ENCODE measurements at places on chromosomes 2 and 18.

- DNase-seq = peak; percentile 88
Measured at GRCh38 chr2:108640731-108641130, 78.6 kb upstream of the RANBP2 start.

DNA sequence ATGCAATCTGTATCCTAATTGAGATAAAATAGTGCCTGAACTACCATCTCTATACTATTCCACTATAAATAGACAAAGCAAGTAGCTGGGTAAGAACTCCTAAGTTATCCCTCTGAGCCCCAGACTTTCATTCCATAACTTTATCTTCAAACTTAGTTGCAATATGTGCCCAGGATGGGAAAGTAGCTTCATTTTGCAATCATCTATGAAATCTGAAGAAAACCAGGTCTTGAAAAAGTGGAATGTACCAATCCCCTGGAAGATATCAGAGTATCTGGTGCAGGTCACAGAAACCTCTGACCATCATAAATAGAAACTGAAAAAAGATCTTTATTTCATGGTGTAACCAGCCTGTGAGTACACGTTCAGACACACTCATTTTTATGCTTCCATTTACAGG lies 78.1 kb upstream of the TMEM178A start:
- DNase-seq = no peak

GRCh38 chr2:190582736-190583506 lies 48.4 kb upstream of the NEMP2 start:
- no peak for DNase-seq

DNA sequence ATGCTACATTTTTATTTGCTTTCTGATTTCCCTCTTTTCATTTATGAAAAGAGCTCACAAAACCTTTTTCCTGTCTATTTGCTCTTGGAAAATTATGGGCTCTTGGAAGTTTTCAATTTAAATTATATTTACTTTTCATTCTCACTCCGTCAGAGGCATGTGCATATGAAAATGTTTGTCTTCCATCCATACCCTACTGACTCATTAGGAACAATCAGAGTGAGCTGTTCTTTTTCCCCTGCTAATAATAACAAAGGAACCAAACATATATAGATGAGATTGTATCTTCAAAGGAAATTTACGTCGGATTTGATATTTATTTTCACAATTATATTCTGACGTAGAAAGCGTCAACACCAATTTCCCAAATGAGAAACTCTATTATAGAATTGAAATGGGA lies 1101.2 kb downstream of the TSN start:
- DNase-seq = no peak

GRCh38 chr2:157777427-157777826 lies 98.7 kb downstream of the ACVR1 start:
- DNase-seq = no peak

DNA sequence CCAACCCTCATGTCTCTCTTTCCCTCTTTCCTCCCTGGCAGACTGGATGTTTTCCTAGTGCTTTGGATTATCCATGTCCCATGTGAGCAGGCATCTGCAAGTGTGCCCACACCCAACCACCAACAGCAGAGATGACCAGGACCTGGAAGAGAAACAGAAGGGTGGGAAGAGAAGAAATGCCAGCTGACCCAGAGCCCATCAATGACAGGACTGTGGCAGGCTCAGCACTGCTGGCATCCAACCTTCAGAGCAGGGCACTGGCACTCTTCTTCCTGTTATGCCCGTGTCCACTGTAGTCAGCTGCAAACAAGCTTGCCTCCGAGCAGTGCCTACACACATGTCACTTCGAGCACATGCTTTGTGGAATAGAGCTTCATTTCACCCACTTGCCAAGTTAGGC lies 121.1 kb downstream of the TANC1 start:
- no peak for DNase-seq

GRCh38 chr18:75213611-75214331 lies 3.2 kb downstream of the TSHZ1 start:
- DNase-seq = no peak

DNA sequence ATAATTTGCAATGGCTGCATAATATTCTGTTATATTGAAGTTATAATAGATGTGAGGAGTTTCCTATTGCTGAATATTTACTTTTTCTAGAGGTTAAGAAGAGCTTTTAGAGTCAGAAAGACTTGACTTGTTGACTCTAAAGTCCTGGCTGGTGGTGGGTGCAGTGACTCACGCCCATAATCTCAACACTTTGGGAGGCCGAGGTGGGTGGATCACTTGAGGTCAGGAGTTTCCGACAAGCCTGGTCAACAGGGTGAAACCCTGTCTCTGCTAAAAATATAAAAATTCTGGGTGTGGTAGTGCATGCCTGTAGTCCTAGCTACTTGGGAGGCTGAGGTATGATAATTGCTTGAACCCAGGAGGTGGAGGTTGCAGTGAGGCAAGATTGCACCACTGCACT lies 33.9 kb upstream of the ATIC start:
- DNase-seq = no peak

- DNase-seq = no peak
Measured at GRCh38 chr2:237819231-237819630, 20.7 kb downstream of the RBM44 start.

DNA sequence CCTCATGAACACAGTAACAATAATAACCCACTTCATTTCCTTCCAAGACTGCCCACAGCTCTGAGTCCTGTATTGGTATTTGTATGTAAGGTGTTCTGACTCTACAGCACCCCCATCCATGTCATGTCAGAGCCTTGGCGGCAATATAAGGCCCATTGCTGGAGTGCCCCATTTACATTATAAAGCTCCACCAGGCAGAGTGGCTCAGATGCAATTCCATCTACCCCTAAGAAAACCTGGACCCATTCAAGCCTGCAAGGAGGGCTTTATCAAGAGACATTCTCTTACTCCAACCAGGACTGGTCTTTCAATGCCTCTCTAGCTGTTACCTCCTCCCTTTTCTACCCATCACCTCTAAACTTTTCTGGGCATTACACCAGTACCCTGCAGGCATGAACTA lies 101.6 kb downstream of the ANTXR1 start:
- DNase-seq = no peak

GRCh38 chr18:46609048-46609447 lies 48.0 kb downstream of the LOXHD1 start:
- DNase-seq = no peak

GRCh38 chr2:210250622-210251021 lies 25.4 kb upstream of the ACADL start:
- DNase-seq = no peak

- DNase-seq = no peak
Measured at GRCh38 chr18:49819823-49820671, 6.7 kb upstream of the ACAA2 start.

GRCh38 chr2:238473014-238473413 lies 46.3 kb downstream of the ASB1 start:
- DNase-seq = no peak

DNA sequence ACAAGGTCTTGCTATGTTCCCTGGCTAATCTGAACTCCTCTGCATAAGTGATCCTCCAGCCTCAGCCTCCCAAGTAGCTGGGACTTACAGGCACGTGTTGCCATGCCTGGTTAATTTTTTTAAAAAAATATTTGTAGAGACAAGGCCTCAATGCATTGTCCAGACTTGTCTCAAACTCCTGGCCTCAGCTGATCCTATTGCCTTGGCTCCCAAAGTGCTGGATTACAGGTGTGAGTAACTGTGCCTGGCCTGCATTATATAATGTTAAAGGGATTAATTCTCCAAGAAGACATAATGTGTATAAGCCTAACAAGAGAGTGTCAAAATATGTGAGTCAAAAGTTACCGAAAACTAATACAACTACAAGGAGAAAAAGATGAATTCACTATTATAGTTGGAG lies 32.2 kb downstream of the BUB1 start:
- no peak for DNase-seq

- DNase-seq = no peak
Measured at GRCh38 chr2:30694286-30695055, 112.8 kb downstream of the CAPN13 start.

Measured in skeletal muscle cell (primary cell).